ENCODE measurements at places on chromosomes 12 and 14. TPM values are rescaled to one million over a fixed set of nuclear protein-coding genes. Genes with fewer than 3 reads are reported as not detected.

ARHGDIB gene
- total RNA-seq: 1,400 TPM

ZC2HC1C gene
- 1.2 TPM for total RNA-seq

BATF gene
- total RNA-seq: 32.7 TPM

DHRS1 gene
- 36.6 TPM for total RNA-seq

USP44 gene
- total RNA-seq: 4.2 TPM

GRIN2B gene
- not detected for total RNA-seq

PTCSC3 gene
- total RNA-seq: not detected

TGM1 gene
- 4.5 TPM for total RNA-seq

CLEC2B gene
- 94.5 TPM for total RNA-seq

CACNA2D4 gene
- 11.5 TPM for total RNA-seq

KRT86 gene
- 0.18 TPM for total RNA-seq

ZNF10 gene
- total RNA-seq: 9.2 TPM

PIK3C2G gene
- total RNA-seq: not detected

PTPRB gene
- total RNA-seq: not detected

ABCD2 gene
- total RNA-seq: 47.4 TPM

NDUFA12 gene
- 156 TPM for total RNA-seq

PLXNC1 gene
- total RNA-seq: 46.8 TPM

FBXO33 gene
- 21.3 TPM for total RNA-seq

GPN3 gene
- 16.9 TPM for total RNA-seq

PRB2 gene
- not detected for total RNA-seq

WASHC4 gene
- 43.5 TPM for total RNA-seq

LYZ gene
- total RNA-seq: 0.40 TPM

SDR9C7 gene
- not detected for total RNA-seq

SCN8A gene
- 0.91 TPM for total RNA-seq

LRP1 gene
- 1.3 TPM for total RNA-seq

GALNT6 gene
- total RNA-seq: 15.4 TPM

AMN gene
- 0.87 TPM for total RNA-seq

ASPG gene
- not detected for total RNA-seq

HRK gene
- total RNA-seq: not detected

MGAT4C gene
- not detected for total RNA-seq

KRT75 gene
- total RNA-seq: not detected

NFATC4 gene
- not detected for total RNA-seq

NEUROD4 gene
- not detected for total RNA-seq

TSPAN8 gene
- total RNA-seq: not detected

C12orf50 gene
- 0.10 TPM for total RNA-seq

All from activated naive CD4-positive, alpha-beta T cell treated with anti-CD3 and anti-CD28 coated beads, Interleukin-2, amount 10 ng/mL, durations not matched to agents 5 hours and 36 hours (primary cell).